NCI-H748 treated with DMSO at 0.1 percent for 48 hours (cell line): ENCODE measurements at places on chromosomes 12 and 14.

- no peak for DNase-seq
Measured at GRCh38 chr14:100052819-100053218, 12.4 kb upstream of the EVL start.

GRCh38 chr14:78959674-78960264, 789.6 kb downstream of the NRXN3 start:
- DNase-seq, result peak; percentile 55

DNA sequence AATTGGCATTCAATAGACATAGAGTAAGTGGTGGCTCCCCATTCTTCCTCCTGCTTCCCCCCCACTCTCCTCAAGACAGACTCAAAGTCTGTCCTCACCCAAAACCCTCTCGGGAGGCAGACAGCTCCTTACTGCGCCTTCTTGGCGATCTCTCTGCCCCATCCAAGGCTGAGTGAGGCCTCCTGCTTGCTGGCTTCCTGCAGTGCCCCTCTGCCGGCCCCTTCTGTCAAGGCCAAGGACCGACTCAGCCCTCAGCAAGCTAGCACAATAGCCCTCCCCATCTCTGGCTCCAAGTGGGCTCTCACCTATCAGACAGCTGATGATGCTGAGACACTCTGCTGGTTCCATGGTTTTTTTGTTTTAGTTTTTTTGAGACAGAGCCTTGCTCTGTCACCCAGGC, 62.5 kb upstream of the DLK1 start:
- DNase-seq, result no peak

DNA sequence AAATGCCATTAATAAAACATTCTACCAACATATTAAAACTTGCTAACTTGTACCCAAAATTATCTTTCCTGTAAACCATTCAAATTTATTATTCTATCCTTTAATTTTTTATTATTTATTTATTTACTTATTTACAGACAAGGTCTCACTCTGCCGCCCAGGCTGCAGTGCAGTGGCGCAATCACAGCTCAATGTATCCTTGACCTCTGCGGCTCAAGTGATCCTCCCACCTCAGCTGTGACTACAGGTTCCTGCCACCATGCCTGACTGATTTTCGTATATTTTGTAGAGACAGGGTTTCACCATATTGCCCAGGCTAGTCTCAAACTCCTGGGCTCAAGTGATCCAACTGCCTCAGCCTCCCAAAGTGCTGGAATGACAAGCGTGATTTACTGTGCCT, 20.4 kb upstream of the LIN7A start:
- DNase-seq, result no peak

GRCh38 chr14:55425091-55425490, 13.5 kb upstream of the ATG14 start:
- DNase-seq, result no peak

DNA sequence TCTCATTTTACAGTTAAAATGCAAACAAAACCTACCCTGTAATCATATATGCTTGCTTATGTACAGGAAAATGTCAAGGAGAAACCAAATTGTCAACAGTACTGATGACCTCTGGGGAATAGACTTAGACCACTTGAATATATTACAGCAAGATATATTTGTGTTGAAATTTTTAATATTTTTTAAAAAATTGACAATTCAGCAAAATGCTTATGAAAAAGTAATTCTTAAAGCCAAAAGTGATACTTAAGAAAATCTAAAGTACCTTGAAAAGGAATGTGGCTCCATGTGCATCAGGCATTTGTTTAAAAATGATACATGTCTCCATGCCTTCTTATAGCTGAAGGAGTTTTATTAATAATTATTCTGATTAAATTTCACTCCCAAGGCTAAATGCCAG, 49.2 kb downstream of the PTPN21 start:
- no peak for DNase-seq

DNA sequence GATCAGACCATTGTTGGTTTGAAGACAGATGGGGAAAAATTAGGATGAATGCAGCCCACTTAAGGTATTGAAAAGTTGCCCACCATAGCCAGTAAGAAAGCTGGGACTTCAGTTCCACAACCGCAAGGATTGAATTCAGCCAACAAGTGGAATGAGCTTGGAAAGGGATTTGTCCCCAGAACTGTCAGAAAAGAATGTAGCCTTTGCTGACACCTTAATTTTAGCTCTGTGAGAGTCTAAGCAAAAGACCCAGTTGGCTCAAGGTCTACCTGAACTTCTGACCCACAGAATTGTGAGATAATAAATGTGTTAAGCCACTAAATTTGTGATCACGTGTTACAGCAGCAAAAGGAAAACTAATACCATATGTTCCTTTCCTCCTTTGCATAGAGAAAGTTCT, 29.4 kb downstream of the PPFIA2 start:
- DNase-seq, result no peak

DNA sequence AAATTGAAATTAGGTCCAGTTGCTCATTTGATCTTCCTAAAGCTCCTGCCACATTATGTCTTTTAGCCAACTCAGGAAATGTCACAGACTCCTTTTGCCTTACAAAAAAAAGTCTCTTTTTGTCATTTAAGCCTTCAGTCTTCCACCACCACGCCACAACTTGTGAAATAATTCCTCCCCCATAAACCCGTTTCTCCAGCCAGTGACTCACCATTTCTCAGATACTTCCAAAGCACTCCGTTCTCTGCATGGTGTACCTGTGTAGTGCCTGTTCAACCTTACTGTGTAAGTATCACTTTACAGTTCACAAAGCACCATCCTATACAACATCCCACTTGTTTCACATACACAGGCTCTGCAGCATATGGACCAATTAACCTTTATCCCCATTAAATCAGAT, 139.5 kb upstream of the AEBP2 start:
- DNase-seq, result no peak

DNA sequence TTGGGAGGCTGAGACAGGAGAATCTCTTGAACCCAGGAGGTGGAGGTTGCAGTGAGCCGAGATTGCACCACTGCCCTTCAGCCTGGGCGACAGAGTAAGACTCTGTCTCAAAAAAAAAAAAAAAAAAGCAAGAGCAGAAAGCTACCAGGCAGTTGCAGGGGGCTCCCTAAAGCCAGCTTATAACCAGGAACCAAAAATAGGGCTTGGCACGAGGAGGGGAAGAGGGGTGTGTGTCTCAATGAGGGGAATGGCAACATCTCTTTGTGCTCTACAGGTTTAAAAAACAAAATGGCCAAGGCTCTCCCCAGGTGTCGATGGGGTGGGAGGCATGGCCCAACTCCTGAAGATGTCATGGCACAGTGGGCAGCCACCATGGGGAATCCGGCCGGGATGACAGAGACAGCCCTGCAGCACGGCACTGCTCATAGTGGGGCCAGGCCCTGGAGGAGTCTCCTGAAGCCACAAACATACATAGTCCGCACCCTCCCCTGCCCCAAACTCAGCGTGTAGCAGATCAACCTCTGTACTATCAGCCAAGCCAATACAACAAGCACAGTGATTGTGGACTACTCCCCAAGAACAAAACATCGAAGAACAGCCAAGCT, 16.0 kb upstream of the EIF5 start:
- no peak for DNase-seq

- DNase-seq, result no peak
Measured at GRCh38 chr14:87175175-87175574, 817.8 kb downstream of the GALC start.

GRCh38 chr14:65100922-65101541, 1.3 kb downstream of the MAX start:
- DNase-seq, result no peak

DNA sequence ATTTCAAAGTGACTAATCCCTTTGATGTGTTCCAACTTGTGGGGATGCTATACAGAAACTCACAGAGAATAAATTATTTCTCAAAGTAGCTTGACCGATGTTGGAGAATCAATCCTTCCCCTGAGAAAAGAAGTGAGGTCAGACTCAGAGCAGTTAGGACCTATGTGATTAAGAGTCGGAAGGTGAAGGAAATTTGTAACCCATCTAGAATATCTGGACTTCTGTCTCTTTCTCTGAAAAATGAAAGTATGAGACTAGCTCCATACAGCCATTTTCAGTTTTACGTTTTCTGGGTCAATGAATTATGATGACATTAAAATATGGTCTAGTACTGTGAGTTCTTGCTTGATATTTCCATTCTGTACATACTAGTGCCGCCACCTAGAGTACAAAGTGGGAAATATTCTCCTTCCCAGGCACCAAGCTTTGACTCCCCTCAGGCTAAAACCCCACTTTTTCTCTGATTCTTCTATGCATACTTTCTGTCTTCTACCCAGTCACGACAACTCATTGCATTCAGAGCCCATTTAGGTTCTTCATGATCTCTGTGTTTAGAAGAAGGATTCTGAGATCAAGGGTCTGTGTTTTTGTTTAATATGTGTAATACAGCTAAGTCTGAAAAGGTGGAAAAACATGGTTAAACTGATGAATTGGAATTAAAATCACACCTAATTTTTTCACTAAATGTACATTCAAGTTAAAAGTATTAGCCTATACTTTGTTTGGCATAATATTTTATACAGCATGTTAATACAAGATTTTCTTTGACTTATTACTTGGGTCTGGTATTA, 6.9 kb upstream of the NTS start:
- DNase-seq, result peak; percentile 65

GRCh38 chr14:93305725-93306418, 27.0 kb downstream of the BTBD7 start:
- no peak for DNase-seq

DNA sequence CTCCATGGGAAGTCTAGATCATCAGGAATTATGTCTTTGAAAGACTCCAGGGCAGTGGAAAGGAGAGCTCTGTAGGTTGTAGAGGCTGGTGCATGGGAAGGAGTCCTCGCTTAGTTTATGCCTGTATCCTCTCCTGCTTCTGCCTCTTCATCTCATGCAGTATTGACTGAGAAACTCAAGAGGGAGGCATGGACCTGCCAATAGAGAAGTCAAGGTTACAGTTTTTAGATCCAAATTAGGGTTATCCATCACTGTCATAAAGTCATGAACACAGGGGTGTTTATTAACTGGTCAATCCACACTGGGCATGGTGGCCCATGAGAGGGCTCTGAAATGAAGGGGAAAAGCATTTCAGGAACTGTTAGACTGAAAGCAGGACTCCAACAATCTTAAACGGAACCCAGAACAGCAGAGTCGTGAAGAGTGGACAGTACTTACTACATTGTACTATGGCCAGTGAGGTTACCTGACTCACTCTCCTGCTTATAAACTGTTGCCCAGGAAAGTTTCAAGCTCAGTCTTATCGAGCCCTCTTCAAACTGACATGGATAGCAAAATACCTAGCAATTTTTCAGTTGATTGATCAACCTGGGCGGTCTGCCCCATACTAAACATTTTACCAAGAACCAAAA, 30.1 kb upstream of the DHRS7 start:
- no peak for DNase-seq

- DNase-seq, result no peak
Measured at GRCh38 chr12:70692681-70693288, 55.6 kb upstream of the PTPRB start.

DNA sequence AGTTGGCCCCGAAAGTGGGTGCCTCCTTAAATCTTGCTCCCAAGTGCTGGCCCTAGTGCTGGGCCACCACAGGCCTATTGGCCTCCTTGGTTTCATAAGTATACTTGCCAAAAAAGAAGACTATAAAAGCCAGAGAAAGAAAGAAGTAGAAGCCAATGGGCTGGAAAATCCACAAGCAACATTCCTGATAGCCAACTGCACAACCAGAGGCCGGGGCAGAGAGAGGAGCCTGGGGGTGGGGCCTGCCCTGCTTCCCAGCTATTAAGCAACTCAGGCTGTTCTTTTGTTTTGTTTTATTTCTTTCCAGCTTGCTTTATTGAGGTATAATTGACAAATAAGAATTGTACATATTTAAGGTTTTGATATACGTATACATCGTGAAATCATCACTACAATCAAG, 177.2 kb upstream of the NTF3 start:
- DNase-seq, result no peak

DNA sequence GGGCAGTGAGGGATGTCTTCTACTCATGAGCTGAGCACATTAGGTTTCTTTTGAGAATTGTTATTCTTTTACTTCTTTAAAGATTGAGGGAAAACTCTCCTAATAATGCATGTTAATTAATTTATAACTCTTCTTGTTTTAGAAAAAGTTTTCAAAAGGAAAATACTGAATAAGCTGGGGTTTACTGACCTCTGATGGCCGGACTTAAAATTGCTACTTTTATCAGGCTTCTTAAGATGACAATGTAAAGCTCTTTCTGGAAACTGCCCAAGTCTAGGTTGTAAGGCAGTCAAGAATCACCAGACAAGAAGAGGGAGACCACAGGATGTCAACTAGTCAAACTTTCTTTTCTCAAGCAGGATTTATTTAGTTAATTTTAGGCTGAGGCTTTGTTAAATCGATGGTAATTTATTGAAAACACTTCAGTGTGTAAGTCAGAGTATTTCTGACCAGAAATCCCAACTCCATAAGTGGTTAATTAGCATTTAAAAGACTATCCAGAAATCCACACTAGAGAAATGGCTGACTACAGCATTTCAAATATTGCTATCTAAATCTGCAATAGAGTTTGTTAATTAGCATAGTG, 82.1 kb downstream of the AVPR1A start:
- DNase-seq, result peak; percentile 46

DNA sequence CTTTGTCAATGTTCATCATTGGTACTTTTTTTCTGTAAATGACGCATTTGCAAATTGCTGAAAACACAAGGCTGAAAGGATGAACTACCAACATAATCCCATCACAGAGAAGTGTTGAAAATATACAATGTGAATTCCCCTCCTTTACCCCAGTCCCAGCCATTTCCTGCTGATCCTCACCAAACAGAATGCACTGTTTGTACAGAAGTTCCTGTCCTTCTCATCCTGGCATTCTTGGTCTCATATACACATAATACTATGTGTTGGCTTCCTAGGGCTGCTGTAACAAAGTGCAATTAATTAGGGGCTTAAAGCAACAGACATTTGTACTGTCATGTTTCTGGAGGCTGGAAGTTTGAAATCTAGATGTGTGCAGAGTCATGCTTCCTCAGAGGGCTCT, 836.2 kb upstream of the MGAT4C start:
- no peak for DNase-seq

GRCh38 chr12:124233041-124233796, 61.7 kb upstream of the RFLNA start:
- DNase-seq, result no peak
